Cortex of kidney (tissue), 1 donor: ENCODE measurements at places on chromosomes 11 and 22.

DNA sequence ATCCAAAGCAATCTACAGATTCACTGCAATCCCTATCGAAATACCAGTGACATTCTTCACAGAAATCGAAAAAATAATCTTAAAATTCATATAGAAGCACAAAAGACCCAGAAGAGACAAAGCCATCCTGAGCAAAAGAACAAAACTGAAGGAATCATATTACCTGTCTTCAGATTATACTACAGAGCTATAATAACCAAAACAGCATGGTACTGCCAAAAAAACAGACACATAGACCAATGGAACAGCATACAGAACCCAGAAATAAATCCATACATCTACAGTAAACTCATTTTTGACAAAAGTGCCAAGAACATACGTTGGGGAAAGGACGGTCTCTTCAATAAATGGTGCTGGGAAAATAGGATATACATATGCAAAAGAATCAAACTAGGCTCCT is 18.9 kb downstream of the RRP8 start:
- no peak for DNase-seq

GRCh38 chr11:45225277-45225676 is 60.9 kb downstream of the SYT13 start:
- no peak for DNase-seq

GRCh38 chr11:6419009-6419631 is at the start of gene APBB1:
APBB1 (minus strand) TSS chr11:6419094; CDS start chr11:6411347, 7,747 bp downstream.
- DNase-seq = no peak

DNA sequence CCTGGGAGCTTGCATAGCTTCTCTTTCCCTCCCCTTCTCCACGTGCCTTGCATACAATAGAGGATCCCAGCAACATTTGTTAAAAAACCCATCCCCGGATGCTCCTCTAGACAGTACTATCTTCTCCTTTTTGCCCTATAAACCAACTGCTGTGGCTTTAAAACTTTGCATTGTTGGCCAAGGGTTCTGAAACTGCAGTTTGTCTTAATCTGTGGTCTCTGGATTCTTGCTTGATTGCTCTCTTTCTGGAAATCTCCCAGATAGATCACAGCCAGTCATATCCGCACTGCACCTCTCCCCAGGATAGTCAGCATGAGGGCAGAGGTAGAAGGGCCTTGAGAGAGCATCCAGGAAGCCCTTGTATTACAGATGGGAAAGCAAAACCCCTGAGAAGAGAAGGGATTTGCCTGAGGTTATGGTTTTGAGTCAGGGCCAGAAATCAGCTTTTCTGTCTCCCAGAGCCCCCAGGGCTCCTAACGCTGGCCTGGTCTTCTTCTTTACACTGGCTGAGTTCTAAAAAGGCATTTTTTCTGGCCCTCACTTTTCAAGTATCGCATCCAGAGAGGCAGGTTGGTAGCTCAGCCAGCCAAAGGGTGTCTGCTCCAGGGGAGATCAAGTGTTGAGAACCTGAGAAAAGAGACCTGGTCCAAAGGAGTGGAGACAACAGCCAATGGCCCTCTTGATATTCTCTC is 70.6 kb downstream of the ADM start:
- no peak for DNase-seq

GRCh38 chr11:70548976-70549375 is 150.6 kb downstream of the CTTN start:
- DNase-seq = no peak

- no peak for DNase-seq
Measured at GRCh38 chr11:28798286-28798685, 690.1 kb downstream of the METTL15 start.

GRCh38 chr22:47678048-47678447 is 915.6 kb downstream of the TBC1D22A start:
- DNase-seq = no peak

DNA sequence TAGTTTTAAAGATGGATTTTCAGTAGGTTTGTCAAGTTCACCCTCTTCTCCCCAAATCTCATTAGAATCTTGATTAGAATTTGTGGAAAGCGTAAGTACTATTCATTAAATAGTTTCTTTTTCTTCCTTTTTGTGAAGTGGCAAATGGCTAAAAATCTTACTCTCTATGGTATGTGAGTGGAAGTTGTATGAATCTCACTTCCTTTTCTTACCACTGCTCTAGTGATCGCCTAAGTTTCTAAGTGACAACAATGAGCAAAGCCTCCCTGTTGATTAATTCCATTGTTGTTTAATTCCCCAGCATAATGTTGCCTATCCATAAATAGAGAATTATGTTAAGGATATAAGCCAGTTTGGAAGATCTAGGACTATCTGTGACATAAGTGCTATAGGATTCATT is 82.7 kb downstream of the PGR start:
- DNase-seq = no peak

- no peak for DNase-seq
Measured at GRCh38 chr11:130947889-130948288, 31.6 kb upstream of the SNX19 start.

DNA sequence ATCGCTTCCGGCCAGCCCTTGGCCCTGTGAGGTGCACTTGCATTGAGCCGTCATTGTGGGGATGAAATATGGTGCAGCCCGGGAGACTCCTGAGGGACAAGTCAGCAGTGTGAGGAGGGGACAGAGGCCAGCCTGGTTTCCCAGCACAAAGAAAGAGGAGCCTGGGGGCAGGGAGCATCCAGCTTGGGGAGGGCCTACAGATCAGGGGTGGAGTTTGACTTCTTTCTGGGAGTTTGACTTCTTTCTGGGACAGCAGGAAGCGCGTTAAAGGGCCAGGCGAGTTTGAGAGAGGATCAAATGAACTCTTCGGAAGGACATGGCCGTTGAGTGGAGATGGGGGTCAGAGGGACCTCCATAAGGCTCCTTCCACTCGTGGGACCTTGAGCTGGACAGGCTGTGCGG is 91.9 kb downstream of the LRRC32 start:
- DNase-seq = no peak

DNA sequence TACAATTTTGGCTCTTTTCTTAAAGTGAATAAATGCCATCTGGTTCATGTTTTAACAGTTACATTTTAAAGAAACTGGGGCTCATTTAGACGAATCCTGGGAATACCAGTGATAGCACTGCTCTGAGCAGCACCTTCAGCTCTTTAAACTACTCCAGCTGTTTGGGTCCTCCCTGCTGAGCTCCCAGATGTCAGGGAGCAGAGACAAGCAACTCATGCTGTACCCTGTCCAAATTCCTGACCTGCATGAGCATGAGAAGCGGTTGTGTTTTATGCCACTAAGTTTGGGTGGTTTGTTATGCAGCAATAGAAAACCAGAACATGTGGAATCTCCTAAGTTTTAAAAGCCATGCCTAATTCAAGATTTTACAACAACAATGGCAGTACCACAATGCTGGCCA is 90.0 kb downstream of the FDX1 start:
- DNase-seq = no peak

GRCh38 chr11:15943418-15944197 is 412.7 kb downstream of the SOX6 start:
- no peak for DNase-seq

GRCh38 chr11:85718991-85719807 is 33.2 kb upstream of the CCDC89 start:
- DNase-seq = no peak

- DNase-seq = no peak
Measured at GRCh38 chr11:15641271-15642045, 526.7 kb downstream of the INSC start.

DNA sequence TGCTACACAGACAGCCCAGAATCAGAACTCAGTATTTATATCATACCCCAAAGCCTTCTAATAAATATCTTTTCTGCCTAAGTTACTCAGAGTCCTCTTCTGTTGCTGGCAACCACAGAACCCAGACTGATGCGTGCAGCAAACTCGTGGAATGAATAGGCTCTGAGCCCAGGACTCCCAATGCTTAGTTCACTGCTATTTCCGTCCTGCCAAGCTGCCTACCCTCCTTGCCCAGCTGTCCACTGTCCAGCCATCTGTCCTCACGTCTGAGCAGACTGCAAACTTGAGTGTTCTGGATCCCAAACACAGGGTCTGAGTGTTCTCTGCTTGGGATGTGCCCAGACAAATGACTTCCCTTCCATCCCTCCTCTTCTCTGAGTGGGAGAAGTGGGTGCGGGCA is 19.4 kb downstream of the PTPN5 start:
- DNase-seq = no peak

- DNase-seq = no peak
Measured at GRCh38 chr22:17781319-17782031, 7.2 kb upstream of the BID start.

- DNase-seq = no peak
Measured at GRCh38 chr11:128908391-128909246, 17.5 kb downstream of the KCNJ5 start.

GRCh38 chr11:57619331-57619730 is 21.8 kb downstream of the SERPING1 start:
- no peak for DNase-seq

GRCh38 chr11:41254966-41255365 is 204.5 kb downstream of the LRRC4C start:
- no peak for DNase-seq

GRCh38 chr11:107598225-107599139 is 7.5 kb downstream of the ELMOD1 start:
- no peak for DNase-seq

- no peak for DNase-seq
Measured at GRCh38 chr11:127110542-127110941, 110.0 kb upstream of the KIRREL3 start.

GRCh38 chr11:11069841-11070835 is 212.3 kb upstream of the ZBED5 start:
- no peak for DNase-seq

GRCh38 chr11:69429716-69430491 is 51.6 kb upstream of the LINC01488 start:
- no peak for DNase-seq

- DNase-seq = no peak
Measured at GRCh38 chr11:88604260-88604659, 266.7 kb upstream of the CTSC start.

DNA sequence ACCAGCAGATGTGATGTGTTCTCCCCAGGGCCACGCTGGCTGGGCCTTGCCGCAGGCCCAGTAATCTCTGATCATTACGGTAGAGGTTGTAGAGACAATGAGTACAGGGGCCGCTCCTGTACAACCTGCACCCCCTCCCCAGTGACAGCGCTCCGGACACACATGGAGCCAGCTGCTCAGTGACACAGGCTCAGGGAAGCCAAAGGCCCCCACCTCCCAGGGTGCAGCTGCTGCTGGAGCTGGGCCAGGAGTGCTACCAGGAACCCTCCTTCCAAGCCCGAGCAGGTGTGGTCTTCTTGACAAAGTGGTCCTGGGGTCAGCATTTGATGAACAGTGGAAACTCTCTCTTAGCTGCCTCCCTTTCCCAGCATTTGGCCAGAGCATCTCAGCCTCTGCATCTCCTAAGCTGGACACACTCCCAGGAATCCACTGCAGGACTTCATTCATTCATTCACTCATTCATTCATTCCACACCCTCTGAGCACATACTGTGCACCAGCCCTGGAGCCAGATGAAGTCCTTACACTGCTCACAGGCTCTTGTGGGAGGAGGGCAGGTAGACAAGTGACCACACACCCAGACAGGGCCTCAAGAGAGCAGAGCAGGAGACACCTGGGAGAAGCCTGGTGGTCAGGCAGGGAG is 49.6 kb upstream of the MPEG1 start:
- DNase-seq = no peak

GRCh38 chr11:130431801-130432200 is 3.4 kb upstream of the ADAMTS8 start:
- no peak for DNase-seq

DNA sequence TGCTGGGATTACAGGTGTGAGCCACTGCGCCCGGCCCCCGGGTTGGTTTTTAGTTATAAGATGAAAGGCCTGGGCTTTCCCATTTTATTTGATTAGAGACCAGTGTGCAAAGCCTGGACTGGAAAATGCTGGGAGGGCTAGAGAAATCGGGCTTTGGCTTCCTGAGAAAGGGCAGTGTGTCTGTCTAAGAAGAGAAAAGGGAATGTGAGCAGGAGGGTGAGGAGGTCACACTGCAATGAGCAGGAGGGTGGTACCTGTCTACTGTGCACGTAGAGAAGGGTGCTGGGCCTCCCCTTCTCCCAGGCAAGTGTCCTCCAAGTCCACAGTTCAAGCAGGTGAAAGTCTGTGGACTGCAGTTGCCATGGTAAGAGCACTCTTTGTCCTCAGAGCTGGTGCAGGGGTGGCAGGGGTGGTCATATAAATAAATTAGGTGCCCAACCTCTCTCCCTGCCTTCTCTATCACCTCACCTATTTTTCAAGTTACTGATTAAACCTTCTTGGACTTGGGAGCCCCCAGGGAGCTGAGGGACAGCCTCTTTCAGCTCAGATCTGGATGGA is 30.8 kb downstream of the SLC5A1 start:
- no peak for DNase-seq

DNA sequence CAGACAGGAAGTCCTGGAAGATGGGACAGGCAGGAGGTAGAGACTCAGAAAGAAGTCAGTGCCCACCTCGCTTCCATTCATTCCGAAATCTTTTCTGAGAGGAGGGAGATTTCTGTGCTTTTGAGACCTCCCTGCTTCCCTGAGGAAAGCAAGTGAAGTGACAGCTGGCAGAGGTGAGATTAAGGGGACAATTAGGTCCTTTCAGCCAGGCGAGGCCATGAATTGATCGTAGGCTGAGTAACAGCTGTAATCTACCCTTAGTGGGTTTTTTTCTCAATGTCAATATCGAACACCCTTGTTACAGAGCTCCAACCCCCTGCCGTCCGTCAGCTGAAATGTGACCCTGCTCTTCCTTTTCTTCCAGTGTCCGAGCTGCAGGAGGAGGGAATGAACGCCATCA is 96.0 kb downstream of the PARVA start:
- no peak for DNase-seq

- DNase-seq = no peak
Measured at GRCh38 chr22:45574069-45574703, 71.5 kb downstream of the FBLN1 start.

GRCh38 chr11:66969584-66970225 is 5.4 kb upstream of the C11orf86 start:
- DNase-seq = no peak

DNA sequence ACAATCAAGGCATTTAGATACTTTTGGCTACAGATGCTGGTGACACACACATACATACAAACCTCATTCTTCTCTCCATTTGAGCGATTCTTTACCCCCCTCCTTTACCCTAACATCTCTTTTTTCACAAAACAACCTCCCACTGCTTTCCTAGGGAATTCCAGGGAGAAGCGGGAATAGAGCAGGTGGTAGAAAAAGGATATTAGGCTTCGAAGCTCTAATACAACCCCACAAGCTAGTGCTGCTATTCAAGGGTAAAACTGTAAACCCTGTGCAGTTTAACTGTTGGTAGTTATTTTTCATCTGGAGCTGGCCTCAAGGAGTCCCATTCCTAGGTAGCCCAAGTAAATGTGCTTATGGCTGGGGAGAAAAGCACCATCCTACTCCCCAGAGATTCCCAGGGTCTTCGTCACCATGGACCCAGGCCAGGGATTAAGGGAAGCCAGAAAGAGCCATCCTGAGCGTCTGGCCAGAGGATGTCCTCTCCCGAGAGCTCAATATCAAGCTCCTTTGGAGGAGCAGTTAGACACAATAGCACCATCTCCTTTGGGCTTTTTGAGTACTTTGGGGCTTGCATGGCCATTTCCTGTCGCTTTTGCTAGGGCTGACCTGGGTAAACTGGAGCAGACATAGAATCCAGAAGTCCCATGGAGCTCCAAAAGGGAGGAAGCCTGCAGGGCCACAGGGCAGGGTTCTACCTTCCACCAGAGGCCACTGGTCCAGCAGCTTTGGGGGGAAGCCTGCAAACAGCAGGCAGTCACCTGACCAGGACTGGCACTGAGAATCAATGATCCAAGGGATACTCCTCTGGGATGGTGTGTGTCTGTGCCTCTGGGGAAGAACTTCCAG is 3.1 kb downstream of the MAML2 start:
- DNase-seq = no peak
